ENCODE measurements at places on chromosomes 1 and 21.

DNA sequence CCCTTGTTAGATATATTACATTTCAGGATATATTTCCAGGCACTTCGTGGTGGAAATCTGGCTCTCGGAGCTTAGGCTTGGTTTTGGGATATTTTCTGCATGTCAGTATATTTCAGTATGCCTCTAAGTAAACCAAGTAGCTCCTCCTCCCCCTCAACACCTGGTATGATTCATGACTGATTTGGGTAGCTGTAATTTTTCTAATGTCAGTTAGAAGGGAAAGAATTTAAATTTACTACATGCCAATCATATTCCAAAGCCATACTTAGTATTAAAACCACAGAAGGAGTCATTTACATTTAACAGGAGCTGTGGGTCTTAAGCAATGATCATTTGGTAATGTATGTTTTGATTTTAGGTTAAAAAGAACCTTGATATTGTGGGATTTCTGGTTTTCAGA lies 40.6 kb downstream of the ST6GALNAC3 start:
- no peak for DNase-seq

DNA sequence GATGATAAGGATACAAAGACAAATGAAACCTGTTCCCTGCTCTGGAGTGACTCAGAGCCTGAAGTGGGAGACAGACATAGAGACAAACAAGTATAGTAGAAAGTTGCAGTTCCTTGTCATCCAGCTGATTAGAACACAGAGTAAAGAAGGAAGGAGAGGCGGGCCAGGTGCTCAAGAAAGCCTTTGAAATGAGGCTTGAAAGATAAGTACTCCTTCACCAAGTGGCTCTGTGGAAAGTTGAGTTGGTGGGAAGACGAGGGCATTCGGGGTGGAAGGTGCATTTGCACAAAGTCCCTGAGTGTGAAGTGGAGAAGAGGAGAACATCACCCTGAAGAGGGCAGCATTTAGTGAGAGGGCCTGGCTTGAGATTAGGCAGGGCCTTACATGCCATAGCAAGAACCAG lies 17.0 kb downstream of the MARK1 start:
- DNase-seq = no peak

DNA sequence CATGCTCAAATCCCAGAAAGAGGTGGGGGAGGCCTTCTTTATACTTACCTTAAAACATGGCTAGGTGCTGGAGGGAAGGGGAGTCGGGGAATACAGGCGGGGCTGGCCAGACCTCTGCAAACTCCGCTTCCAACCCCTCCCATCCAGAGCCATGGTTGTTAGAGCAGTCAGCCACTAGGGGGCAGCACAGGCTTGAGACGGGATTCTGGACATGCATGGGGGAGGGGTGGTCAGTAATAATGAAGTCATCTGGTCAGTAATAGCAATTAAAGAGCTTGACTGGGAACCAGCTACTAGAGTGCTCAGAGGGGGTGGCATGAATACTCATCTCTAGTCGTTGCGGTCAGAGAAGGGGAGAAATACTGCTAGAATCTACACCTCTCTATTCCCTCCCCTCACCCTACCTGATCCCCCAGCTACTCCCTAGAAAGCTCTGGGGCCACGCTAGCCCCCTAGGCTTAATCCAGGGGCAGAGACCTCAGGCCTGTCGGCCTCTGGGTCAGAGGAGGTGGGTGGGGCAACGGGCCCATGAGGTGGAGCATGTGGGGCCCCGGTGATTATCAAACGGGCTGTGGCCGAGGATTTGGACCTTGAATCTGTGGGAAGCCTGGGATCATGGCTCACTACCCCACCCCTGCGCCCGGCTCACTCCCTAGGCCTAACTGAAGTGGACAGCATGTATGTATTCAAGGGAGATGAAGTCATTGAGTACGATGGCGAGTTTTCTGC lies 2.9 kb downstream of the CASQ1 start:
- DNase-seq = peak; percentile 64

GRCh38 chr21:33642896-33643657 lies 776 bp downstream of the ITSN1 start:
- no peak for DNase-seq

GRCh38 chr1:190940951-190941350 lies 463.3 kb upstream of the BRINP3 start:
- DNase-seq = no peak

GRCh38 chr1:180923021-180923841 lies 10.5 kb downstream of the KIAA1614 start:
- no peak for DNase-seq

GRCh38 chr1:86429122-86429725 lies 5.3 kb downstream of the CLCA2 start:
- DNase-seq = no peak

- DNase-seq = no peak
These were observed 183.6 kb upstream of the NR5A2 start for GRCh38 chr1:199843861-199844260.

DNA sequence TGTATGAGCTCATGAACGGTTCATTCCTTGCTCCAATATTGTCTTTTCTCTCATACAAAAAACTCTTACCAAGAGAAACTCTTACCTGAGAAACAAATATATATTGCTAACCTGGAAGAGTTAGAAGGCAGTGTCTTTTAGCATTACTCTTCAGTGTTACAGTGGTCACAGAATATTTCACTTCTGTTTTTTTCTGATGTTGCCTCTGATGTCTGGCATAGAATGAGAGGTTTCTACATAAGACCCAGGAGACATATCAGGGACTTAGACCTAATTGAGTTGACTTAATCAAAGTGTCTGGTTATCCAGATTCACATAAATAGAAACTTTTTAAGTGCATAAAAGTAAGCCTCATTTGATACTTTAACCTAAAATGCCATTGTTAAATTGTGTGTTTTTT lies 923.8 kb downstream of the TTLL7 start:
- DNase-seq = no peak

- no peak for DNase-seq
These were observed 22.4 kb downstream of the NOS1AP start for GRCh38 chr1:162091681-162092524.

DNA sequence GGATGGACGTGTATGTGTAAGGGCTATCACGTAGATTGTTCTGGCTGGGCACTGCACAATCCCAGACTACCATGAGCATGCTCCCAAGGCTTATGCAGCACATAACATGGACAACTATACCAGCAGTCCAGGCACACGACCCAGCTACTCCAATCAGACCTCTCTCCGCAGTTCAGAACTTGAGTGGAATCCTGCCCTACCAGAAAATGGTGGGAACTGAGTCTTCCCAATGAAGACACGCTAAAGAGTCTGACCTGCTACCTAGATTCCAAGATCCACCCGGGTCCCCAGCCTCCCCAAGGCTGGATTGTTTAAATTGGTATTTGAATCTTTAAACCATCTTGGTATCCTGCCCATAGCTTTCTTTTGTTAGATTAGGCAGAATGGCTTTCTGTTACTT lies 251.3 kb upstream of the KAZN start:
- DNase-seq = no peak

DNA sequence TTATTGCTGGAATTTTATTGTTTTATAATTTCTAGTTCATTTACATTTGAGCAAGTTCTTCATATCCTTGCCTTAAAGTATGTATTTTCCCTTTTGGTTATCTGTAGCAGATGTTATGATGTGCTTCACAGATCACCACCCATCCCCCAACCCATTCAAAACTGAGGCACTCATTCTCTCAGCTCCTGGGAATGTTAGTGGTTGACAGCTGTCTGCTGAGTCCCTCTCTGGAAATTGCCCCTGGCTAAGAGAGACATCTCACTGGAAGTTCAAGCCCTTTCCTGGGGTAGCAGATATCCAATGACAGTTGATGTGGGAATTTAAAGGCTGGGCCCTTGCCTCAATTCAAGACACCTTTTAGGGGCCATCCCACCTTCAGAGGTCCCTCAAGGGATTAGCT lies 4.3 kb upstream of the DPYD start:
- DNase-seq = no peak

GRCh38 chr1:153612755-153613331 lies at the start of gene S100A16:
S100A16 (minus strand) TSS chr1:153613137; CDS start chr1:153608151, 4,986 bp downstream.
- no peak for DNase-seq

DNA sequence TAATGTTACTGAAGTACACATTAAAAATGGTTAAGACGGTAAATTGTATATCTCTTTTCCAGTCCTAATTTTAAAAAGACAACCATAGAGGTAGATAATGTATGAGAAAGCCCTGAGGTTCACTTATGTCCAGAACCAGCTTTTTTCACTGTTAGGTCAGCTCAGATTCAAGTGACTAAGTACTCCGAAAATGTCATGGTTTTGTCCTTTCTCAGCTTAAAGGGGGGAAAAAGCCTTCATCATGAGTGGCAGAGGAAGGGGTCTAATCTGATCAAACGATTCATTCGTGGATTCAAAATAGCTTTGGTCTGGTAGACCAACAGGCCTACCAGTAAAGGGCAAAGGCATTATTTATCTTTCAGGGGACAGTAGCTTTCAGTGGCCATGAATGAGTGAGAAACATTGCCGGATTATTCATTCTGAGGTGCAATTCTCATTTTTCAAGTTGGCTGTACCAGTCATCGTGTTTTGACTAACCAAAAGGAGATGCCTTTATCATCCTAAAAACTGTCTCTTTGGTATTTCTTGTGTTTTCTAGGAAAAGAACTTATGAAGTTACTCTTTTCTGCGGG lies 208.4 kb downstream of the HHIPL2 start:
- no peak for DNase-seq

DNA sequence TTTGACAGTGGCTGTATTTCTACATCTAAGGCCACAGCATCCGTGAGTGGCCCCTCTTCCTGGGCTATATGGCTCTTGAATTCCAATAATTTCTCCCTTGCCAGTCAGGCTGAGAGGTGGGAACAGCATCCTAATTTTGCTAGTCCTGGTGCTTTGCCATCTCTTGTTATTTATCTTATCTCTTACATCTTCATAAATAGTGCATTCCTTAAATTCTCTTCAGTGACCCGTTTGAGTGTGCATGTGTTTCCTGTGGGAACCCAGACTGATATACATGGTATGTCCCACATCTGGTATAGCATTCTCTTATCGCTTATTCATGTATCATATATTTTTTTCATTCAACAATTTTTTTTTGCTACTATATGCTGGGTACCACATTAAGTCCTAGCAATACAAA lies 9.9 kb downstream of the S100A11 start:
- DNase-seq = no peak

DNA sequence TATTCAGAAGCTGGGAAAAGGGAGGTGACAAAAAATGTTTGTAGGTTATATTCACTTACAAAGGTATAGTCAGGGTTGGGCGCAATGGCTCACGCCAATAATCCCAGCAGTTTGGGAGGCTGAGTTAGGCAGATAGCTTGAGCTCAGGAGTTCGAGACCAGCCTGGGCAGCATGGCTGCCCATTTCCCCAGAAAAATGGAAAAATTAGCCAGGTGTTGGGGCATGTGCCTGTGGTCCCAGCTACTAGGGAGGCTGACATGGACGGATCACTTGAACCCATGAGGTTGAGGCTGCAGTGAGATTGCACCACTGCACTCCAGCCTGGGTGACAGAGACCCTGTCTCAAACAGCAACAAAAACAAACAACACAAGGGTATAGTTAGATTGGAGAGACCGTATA lies 3.0 kb downstream of the TIMM17A start:
- DNase-seq = no peak

- DNase-seq = no peak
These were observed 56.5 kb downstream of the GABPA start for GRCh38 chr21:25791319-25791718.

DNA sequence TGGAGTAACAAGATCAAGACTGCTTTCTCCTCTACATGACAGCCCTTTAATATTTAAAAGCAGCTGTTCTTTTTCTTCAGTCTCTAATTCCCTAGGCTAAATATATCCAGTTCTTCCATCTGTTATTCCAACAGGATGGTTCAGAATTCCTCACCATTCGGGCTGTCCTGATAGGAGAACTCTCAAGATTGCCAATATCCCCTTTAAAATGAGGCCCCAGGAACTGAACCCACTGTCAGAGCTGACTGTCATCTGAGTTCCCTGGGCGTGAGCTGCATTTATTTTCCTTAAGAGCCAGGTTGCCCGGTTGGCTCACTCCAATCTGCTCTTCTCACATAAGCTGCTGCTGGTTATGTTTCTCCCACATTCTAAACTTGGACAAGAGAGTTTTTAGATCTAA lies 177.6 kb downstream of the MIS18A start:
- no peak for DNase-seq

DNA sequence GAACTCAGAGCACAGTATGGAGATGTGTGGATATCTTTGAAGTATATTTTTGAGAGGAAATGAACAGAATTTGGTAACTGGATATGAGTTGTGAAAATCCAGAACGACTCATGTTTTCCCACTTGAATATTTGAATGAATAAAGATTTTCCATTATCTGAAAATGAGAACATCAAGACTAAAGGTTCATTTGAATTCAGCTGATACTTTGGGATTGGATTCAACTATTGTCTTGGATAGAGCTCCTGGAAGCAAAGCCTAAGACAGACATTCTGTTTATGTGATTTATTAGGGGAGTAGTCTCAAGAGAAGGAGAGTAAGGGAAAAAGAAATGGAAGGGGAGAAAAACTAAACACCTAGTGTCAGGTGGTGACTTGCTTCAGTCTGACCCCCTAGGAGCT lies 256.0 kb upstream of the LYPLAL1 start:
- no peak for DNase-seq

DNA sequence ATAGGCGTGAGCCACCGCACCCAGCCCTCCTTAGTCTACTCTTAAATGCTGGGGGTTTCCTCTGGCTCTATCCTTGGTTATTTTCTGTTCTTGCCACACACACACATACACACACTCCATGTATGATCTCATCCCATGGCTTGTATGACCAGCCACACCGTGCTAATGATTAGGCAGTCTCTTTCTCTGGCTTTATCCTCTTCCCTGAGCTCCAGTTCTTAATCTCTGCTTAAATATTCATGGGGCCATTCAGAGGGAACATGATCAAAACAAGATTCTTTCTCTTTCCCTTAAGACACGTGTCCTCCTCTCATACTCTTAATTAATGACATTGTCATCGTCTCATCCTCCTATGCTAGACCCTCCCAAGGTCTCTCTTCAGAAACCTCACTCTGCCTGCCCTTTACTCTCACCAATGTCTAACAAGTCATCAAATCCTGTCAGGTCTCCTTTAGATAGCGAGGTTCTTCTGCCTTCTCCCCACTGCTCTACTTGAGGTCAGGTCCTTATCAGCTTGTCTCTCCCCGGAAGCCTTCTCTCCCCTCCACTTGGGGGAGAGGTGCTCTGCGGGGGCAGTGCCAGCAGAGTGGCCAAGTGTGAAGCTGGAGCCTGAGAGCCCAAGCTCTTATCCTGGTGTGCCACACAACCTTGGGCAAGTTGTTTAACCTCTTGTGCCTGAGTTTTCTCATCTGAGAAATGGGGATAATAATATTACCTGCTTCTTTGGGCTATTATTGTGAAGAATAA lies 83.0 kb upstream of the GNG12 start:
- no peak for DNase-seq

DNA sequence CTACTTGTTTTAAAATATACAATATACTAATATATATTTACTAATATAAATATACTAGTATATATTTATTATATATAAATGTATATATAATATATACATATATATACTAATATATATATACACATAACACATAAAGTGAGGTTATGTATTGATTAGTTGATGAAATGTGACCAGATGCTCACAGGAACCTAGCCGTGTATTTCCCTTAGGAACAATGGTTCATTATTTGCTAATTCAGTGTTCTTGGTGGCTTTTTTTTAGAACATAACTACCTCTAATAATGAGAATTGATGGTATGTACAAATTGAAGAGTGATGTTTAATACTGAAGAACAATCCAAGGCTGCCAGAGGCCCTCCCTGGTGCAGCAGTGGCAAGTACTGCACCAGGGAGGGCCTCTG lies 37.9 kb upstream of the ITPKB start:
- DNase-seq = no peak

All from stimulated activated CD4-positive, alpha-beta T cell treated with anti-CD3 and anti-CD28 coated beads, TNF-alpha, amount 100 ng/mL, for 1 hour (primary cell).